ENCODE measurements at places on chromosomes 12 and 14. TPM values are rescaled to one million over a fixed set of nuclear protein-coding genes. Genes with fewer than 3 reads are reported as not detected.

The RNU4-1 gene
- under 0.01 TPM for total RNA-seq

The RARG gene
- total RNA-seq = 23.5 TPM

The FGF6 gene
- total RNA-seq = not detected

The KLRC1 gene
- 0.28 TPM for total RNA-seq

The CLEC14A gene
- total RNA-seq = 32.5 TPM

The FSCB gene
- total RNA-seq = 0.19 TPM

The SYT1 gene
- total RNA-seq = 2.4 TPM

The IGFBP6 gene
- total RNA-seq = 902 TPM

The ACTN1 gene
- 254 TPM for total RNA-seq

The GYS2 gene
- 0.19 TPM for total RNA-seq

The DTX1 gene
- total RNA-seq = 31.1 TPM

The STAC3 gene
- total RNA-seq = 2.0 TPM

The KRT7 gene
- total RNA-seq = 122 TPM

The NINJ2 gene
- total RNA-seq = 28.9 TPM

Data from omental fat pad (tissue), 4 donors.